Activated naive CD4-positive, alpha-beta T cell treated with anti-CD3 and anti-CD28 coated beads, Interleukin-2, amount 50 U/mL, for 16 hours (primary cell): ENCODE measurements at places on chromosomes 13 and 19.
A peak's percentile ranks its signal among the peaks of the same experiment; 100 is the strongest.

DNA sequence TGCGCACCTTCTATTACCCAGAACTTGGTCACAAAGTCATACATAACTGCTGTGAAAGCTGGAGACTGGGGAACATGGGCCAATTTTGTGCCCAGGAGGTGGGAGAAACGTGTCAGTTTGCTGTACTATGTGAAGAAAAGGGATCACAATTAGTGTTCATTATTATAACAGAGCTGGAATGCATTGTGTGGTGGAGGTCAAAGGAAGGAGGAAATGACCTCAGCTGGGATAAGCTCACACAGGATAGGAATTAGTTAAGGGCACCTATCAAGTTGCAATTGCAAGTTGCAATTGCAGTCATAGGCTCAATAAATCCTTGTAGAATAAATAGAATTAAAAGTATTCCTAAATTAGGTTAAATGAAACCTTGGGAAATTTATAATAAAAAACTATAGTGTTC is 103.9 kb upstream of the OBI1 start:
- no peak for DNase-seq

GRCh38 chr13:83672612-83673011 is 209.7 kb downstream of the SLITRK1 start:
- no peak for DNase-seq

DNA sequence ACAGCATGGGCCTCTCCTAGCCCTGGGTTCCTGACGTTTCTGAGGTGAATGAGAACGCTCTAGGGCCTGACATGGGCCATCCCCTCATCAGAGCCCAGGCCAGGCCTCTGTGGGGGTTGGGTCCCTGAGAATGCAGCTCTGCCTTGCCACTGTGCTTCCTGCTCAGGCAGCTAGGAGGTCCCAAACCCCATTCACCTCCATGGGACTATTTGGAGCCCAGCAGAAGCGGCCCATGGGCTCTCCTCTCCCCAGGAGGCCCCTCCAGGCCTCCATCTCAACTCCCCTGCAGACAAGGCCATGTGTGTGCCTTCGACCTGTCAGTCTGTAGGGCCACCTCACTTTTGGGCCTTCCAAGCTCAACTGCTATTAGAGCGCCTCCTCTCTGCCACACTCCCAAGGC is 36.9 kb downstream of the ELL start:
- no peak for DNase-seq

GRCh38 chr13:112713517-112714253 is 23.8 kb downstream of the ATP11A start:
- DNase-seq = no peak

DNA sequence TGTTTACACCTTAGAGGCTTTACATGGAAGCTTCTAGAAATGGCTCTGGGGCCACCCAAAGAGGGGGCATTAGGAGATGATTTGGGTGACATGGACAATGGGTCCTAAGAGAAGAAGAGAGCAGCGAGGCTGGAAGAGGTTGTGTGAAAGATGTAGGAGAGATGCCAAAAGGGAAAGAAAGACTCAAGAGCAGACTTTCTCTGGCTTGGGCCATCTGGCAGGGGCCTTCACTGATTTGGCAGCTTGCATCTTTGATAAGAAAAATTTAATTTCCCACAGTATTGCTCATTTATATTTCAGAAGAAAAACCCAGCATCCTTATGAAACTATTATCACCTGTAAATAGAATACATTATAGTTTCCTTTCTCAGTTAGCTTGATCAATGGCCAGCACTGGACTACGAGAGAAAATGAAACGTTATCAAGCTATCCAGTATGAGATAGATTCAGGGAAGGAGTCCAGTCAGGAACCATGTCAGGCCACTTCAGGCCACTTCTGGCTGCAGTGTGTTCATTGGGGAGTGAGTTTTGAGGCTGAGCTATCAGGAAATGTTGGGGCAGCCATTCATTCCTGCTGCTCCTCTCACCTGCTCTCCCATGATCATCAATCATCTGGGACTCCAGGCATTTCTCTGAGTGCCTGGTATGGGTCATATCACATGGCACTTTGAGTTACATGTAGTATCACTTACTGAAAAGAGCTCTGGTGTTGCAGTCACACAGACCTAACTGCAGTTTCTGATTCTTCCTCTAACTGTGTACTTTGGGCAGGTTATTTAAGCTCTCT is 10.3 kb downstream of the SCEL start:
- no peak for DNase-seq

DNA sequence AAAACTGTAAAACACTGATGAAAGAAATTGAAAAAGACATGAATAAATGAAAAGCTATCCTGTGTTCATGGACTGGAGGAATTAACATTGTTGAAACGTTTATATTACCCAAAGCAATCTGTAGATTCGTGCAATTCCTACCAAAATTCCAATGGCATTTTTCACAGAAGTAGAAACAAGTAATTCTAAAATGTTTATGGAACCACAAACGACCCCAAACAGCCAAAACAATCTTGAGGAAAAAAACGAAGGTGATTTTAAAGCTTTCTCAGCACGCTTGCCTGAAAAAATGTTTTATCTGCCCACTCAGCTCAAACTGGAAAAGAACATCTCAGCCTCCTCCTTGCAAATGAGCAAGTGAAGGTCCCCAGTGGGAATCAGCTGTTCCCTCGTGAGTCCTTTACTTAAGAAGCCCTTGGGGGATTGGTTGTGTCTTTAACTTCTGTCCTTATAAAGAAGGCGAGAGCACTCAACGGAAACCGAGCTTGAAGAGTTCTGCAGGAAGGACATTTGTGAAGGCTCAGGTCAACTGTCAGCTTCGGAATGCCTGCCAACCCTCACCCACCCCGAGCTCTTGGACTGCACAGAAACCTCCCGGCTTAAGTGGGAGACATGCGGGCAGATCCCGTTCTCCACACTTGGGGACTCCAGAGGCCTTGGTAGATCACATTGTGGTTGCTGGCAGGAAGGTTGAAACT is 256.0 kb upstream of the IRS2 start:
- DNase-seq = no peak

- no peak for DNase-seq
Observed at GRCh38 chr13:23744315-23744714, 144.9 kb downstream of the MIPEP start.

DNA sequence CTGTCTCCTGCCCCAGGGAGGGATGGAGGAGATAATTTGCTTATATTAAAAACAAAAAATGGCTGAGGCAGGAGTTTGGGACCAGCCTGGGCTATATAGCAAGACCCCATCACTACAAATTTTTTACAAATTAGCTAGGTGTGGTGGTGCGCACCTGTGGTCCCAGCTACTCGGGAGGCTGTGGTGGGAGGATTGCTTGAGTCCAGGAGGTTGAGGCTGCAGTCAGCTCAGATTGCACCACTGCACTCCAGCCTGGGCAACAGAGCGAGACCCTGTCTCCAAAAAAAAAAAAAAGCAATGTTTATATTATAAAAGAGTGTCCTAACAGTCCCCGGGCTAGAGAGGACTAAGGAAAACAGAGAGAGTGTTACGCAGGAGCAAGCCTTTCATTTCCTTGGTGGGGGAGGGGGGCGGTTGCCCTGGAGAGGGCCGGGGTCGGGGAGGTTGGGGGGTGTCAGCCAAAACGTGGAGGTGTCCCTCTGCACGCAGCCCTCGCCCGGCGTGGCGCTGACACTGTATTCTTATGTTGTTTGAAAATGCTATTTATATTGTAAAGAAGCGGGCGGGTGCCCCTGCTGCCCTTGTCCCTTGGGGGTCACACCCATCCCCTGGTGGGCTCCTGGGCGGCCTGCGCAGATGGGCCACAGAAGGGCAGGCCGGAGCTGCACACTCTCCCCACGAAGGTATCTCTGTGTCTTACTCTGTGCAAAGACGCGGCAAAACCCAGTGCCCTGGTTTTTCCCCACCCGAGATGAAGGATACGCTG is 184.0 kb downstream of the KDM4B start:
- DNase-seq = no peak

DNA sequence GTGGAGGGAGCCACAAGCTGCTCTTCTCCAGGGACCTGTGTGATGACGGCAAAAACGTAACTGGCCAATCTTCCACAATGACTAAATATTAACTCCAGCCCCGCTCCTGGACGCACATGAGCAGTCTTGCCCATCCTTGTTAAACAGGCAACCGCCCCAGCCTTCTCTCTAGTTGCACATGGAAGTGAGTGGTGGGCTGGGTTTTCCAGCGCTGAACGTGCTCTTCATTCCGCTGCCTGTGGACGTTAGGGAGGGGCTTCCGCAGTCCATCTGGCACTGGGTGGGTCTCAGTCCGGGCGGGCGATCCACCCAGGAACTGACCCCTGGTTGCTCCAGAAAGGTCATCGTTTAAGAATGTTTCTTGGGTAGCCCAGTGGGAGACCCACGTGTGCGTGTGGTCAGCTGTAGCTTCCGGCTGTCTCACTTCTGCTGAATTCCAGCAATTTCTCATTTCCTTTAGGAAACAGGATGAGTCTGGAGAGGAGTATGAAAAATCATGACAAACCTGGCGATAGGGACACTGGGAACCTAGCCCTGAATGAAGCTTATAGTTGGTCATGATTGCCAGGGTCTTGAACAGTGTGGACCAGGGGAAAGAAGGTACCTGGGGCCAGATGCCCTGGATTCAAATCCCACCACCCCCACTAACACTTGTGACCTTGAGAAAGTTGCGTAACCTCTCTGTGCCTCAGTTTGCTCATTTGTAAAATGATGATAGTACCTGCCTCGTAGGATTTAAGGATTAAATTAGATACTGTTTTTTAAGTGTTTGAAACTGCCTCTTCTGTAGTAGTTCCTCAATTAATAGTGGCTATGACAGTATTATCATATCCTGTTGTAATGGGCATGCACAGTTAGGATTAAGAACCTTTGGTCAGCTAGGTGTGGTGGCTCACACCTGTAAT is 92.6 kb downstream of the SIPA1L3 start:
- DNase-seq = no peak

- DNase-seq = no peak
Observed at GRCh38 chr19:10669246-10669645, 15.1 kb downstream of the ILF3 start.

GRCh38 chr19:4654437-4655361 is 15.4 kb downstream of the TNFAIP8L1 start:
- no peak for DNase-seq

GRCh38 chr19:480016-480855 is 16.1 kb upstream of the MADCAM1 start:
- DNase-seq = peak; percentile 39

- no peak for DNase-seq
Observed at GRCh38 chr19:4455719-4456475, 1.7 kb downstream of the UBXN6 start.
